NCI-H1092 treated with DMSO at 0.1 percent for 48 hours (cell line): ENCODE measurements at places on chromosomes 6 and 20.

- DNase-seq: no peak
Observed at GRCh38 chr6:26493258-26493657, 6.8 kb upstream of the BTN1A1 start.

GRCh38 chr6:138659998-138660397, 113.6 kb upstream of the CCDC28A start:
- DNase-seq: no peak

GRCh38 chr6:92828788-92829187, 590.6 kb downstream of the EPHA7 start:
- no peak for DNase-seq

DNA sequence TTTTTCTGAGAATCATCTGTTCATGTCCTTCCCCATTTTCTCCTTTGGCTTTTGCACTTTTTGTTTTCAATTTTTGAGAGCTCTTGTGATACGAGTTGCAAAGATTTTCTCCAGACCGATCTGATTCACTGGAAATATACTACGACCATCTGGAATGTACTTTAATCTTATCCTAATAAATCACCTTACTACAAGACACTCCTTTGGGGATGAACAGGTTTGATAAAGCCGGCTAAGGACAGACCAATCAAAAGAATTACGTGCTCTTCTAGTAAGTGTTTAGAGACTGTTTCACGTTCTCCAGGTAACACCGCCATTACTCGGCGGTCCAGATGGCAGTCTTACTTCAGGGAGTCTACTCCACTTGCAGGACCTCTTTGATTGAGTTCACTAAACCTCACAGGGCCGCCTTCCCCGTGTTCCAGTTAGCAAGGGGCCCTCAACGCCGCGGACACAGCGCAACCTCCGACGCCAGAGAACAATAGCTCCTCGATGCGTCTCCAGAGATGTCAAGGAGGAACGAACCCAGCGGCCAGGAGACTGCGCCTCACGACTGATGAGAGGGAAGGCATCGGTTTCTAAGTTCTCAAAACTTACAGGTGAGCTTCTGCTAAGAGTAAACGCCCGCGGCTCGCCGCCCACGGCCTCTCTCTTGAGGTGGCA, 920 bp upstream of the WTAP start:
- DNase-seq: no peak

- DNase-seq: peak; percentile 86
Observed at GRCh38 chr6:96391776-96392360, 129.7 kb upstream of the UFL1 start.

DNA sequence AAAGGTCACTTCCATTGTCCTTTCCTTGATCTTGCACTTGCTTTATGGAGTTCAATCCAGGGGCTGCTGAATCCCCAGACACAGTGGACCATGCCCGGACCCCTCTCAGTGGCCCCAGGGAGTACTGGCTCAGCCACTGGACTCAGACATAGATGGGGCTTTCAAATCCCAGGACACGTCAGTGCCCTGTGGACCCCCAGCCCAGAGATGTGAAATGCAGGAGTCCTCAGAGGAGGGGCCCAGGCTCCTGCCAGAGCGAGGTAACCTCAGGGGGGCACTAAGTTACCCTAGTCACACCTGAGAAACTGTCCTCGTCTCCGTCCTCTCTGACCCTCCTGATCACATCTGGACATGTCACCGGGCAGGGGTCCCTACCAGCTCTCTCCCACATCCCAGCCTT, 18.7 kb upstream of the APMAP start:
- no peak for DNase-seq

DNA sequence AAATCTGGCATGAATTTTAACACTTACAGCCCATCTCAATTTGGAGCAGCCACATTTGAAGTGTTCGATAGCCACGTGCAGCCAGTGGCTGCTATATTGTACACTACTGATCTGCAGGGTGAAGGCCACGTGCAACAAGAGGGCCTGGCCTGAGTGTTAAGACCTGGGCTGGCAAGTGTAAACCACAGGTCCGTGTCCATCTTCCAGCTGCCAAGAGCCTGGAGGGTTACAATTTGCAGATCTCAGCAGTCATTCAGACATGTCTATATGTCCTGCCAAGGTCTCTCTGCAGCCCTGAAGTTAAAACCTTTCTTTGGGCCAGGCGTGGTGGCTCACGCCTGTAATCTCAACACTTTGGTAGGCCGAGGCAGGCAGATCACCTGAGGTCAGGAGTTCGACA, 14.1 kb downstream of the SGK2 start:
- no peak for DNase-seq

GRCh38 chr6:144171406-144171805, 21.1 kb downstream of the STX11 start:
- no peak for DNase-seq

GRCh38 chr6:38673397-38674165, 29.4 kb downstream of the GLO1 start:
- no peak for DNase-seq

DNA sequence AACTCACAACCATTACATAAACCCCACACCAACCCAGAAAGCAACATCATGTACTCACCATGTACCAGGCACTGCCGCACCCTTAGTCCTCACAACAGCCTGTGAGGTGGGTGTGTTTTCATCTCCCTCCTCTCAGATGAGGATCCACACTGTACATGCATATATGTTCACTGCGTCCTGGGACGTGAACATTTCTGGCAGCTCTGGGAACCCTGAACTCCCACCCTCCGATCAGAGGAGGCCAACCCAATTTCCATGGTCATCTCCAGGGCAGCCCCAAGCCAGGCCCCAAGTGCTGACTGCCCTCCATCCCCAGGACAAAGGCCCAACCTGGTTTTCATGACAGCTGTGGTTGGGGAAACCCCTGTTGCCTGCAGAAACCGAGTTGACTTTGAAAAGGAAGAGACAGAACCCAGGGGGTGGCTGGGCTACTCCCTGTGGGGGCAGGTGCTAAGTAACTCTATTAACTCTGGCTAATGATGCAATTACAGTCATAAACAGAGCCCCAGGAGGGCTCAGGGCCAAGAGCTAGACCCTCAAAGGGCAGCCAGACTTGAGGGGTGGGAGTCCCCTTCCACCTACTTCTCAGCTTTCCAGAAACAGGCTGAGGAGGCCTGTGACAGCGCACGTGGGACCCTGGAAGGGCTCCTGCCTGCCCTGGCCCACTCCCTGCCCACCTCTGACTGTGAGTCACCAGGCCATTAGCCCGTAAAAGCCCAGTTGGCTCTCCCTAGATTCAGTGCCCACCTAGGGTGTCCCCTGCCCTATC, 2.6 kb downstream of the TFEB start:
- no peak for DNase-seq

GRCh38 chr6:105186576-105186975, 6.8 kb upstream of the POPDC3 start:
- no peak for DNase-seq

- DNase-seq: no peak
Observed at GRCh38 chr6:115443825-115444478, 616.7 kb downstream of the FRK start.

DNA sequence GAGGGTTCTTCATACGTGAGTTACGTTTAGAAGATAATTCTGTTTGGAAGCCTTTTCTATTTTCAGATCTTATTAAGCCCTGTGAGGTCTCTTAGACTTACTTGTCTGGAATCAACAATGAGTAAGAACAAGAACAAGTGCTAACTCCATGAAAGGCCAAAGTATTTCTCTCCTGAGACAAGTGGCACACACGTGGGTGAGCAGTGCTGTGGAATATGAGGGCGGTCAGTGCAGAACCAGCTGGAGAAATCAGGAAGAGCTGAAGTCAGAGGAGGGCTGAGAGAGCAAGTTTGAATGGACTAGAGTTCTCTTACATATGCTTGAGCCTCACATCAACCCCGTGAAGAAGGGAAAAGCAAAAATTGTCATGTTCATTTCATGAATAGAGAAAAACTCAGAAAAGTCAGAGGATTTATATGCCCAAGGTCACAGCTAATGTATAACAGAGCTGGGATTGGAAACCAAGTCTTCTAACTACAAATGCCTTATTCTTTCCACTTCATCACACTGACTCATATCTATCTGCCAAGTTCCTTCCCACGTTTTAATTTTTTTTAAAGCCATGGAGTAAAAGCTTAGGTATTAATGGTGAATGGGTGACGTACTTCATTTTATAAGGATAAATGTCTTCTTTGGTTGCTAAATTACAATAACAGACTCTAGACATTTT, 201.3 kb upstream of the DTNBP1 start:
- no peak for DNase-seq
